Fibroblast of skin of scalp (primary cell): ENCODE measurements at places on chromosomes 2 and 18.

DNA sequence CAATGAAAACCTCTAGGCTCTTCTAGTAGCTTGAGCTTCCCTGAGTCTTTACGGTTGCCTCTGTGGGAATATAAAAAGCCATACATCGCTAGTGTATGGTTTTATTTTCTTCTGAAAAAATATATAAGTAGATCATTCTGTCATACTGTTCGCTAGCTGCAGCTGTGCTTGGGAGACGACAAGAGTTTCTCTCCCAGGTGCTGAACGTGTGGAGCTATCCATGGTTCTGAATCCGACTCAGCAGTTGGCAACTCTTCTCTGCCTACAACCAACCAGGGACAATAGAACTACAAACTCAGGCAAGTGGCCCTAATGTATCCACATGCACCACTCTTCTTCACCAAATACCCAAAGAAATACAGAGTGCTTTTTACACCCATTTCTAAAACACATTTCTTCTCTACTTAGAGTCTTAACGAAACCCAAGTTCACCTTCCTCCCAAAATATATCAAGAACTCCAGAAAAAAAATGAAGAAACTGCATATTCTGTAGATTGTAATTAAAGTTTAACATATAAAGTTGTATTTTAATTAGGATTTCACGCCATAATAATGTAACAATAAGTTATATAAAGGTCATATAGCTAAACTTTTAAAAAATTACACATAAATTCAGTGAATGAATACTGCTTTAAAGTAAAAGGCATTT, 2.2 kb upstream of the KCNH7 start:
- DNase-seq: peak; percentile 64

- peak; percentile 91 for DNase-seq
These were observed 67.3 kb downstream of the RHBDD1 start for GRCh38 chr2:226903179-226903578.

DNA sequence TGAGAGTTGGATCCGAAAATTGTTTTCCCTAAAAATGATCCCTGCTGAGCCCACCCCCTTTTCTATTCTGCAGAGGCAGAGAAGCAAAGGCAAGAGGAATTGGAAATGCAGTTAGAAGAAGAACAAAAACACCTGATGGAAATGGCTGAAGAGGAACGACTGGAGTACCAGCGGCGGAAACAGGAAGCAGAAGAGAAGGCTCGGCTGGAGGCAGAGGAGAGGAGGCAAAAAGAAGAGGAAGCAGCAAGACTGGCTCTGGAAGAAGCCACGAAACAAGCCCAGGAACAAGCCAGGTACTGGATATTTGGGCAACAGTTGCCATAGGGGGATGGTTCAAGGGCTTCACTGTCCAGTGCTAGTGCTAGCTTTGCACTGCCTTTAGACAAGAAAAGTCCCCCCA, 41.7 kb downstream of the SUMO1 start:
- no peak for DNase-seq

DNA sequence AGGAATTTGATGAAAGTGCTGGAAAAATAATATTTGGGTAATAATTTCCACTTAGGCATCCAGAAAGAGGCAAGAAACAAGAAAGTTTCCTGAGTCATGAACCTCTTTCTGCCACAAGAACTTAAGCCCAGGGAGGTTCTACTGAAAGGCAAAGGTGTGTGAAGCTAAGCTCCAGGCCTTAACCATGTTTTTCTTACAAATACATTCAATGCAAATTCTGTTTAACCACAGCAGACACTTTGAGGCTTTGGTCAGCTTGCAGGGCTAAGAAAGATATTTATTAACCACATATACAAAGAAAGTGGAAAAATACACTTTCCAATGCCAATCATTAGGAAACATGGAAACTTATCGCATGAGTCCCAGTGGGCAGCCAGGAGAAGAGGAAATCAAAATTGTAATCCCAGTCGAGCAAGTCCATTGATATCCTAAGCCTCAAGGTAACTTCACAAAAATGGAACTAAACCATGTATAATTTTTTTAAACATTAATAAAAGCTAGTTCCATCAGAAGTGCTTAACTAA, 68.3 kb downstream of the PIEZO2 start:
- no peak for DNase-seq

DNA sequence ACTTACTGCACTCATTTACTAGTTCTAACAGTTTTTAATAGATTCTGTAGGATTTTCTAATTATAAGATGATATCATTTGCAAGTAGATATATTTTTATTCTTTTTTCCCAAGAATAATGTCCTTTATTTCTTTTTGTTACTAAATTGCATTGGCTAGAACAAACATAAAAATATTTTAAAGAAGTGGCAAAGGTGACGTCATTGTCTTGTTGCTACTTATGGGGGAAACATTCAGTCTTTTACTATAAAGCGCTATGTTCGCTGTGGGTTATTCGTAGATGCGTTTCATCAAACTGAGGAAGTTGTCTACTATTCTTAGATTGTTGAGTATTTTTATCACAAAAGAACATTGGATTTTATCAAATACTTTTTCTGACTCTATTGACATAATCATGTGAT, 765.2 kb upstream of the POU3F3 start:
- DNase-seq: no peak

GRCh38 chr2:29075894-29076705, 1.8 kb upstream of the PCARE start:
- DNase-seq: no peak

- DNase-seq: no peak
These were observed 180.0 kb upstream of the ARL4C start for GRCh38 chr2:234676783-234677450.
